Activated CD4-positive, alpha-beta T cell treated with anti-CD3 and anti-CD28 coated beads, Interleukin-2, amount 10 ng/mL, durations not matched to agents 7 days and 5 days (primary cell): ENCODE measurements at places on chromosomes 2 and 18. TPM values are rescaled to one million over a fixed set of nuclear protein-coding genes. Genes with fewer than 3 reads are reported as not detected.

DNA sequence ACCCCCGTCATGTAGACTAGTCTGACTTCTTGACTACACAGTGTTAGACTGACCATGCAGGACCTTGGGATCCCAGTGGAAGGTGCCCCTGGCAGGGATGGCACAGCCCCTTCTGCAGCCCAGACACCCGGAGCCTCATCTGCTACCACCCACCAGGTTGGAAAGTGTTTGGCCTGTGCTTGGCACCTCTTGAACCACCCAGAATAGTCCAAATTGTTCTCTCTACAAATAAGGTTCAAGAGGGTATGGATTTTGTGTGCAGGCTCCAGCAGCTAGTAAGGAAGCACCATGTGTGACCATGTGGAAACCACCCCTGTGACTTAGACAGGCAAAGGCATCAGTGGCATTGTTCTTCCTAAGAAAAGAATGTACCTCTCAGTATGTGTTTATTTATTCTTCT is 18.4 kb downstream of the L3MBTL4 start:
- DNase-seq: no peak

- DNase-seq: peak; percentile 27
Observed at GRCh38 chr2:216350214-216350791, 22.0 kb downstream of the MARCHF4 start.

GKN2 gene
- not detected for total RNA-seq

DCDC2C gene
- total RNA-seq: not detected
